ENCODE measurements at places on chromosomes 7 and 10.

DNA sequence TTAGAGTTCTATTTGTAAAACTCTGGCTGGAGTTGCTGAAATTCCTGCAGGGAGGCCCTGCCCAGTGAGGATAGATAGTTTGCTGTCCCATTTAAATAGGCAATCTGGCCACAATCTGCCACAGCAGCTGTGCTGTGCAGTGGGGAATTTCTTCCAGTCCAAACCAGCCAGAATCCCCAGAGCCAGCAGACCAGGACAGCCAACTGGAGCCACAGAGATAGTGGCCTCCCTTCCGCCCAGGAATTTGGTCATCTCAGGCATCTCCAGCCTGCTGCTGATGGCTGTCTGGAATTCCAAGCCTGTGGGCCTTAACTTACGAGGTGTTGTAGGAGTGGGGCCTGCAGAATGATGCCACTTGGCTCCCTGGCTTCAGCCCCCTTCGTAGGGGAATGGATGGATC lies 643.4 kb downstream of the DNAJB9 start:
- DNase-seq = no peak

DNA sequence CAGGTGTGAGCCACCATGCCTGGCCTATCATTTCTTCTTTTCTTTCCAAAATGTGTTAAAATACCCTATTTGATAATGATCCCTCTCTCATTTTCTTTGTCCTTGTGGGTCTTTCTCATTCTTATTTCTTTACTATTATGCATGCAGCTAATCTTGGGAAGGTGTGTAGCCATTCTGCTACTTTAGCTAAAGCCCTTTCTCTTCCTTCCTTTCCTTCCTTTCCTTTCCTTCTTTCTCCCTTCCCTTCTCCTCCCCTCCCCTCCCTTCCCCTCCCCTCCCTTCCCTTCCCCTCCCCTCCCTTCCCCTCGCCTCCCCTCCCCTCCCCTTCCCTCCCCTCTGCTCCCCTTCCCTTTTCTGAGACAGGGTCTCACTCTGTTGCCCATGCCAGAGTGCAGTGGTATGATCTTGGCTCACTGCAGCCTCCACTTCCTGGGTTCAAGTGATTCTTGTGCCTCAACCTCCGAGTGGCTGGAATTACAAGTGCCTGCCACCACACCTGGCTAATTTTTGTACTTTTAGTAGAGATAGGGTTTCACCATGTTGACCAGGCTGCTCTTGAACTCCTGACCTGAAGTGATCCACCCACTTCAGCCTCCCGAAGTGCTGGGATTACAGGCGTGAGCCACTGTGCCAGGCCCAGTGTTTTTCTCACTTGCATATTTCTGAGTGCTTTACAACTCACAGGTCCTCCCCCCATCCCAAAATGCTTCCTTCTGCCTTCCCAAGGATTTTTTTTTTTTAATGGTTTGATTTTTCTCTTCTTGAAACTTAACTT lies 42.3 kb downstream of the HIP1 start:
- DNase-seq = no peak

DNA sequence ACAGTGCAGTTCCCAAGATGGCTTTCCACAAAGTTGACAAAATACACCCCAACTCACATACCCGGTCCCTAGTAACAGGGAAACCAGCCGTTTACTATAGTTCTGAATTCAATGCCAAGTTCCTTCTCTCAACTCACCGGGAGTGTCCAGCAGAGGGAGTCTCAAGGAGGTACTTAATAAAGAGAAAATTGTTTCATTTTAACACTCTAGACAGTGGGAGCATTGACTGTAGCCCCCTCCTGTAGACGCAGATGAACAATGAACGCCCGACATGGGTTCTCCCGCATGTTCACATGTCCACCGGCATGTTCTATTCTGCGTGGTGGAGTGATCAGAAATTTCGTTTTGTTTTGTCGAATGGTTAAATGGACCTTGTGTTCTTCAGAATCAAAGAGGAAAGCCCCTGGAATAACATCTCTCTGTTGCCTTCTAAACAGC lies 1.9 kb downstream of the HIPK2 start:
- peak; percentile 28 for DNase-seq

DNA sequence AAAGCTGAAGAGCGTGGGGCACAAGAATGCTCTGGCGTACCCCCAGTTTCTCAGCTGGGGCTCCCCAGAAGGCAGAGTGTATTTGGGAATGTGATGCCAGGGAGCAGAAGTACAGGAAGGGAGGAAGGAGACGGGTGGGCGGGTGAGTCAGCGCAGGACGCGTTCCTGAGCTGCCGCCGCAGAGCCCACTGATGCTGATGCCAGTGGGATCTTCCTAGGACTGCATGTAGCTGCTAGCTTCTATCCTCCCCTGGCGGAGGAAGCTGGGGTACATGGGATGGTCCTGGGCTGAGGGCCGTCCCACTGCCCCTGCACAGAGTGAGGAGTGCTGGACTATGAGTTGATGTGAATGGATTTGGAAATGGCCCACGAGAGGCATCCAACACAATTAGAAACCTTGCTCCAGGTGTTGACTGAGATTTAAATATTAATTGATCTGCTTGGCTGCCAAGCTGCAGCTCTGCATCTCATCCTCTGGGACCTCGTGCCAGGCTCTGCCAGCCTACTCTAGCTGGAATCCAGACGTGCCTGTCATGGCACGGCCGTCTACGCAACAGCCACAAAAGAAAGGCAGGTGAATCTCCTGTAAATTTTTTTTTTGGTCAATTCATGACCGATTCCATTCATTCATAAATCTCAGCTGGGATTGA lies 66.2 kb upstream of the RHEB start:
- no peak for DNase-seq

DNA sequence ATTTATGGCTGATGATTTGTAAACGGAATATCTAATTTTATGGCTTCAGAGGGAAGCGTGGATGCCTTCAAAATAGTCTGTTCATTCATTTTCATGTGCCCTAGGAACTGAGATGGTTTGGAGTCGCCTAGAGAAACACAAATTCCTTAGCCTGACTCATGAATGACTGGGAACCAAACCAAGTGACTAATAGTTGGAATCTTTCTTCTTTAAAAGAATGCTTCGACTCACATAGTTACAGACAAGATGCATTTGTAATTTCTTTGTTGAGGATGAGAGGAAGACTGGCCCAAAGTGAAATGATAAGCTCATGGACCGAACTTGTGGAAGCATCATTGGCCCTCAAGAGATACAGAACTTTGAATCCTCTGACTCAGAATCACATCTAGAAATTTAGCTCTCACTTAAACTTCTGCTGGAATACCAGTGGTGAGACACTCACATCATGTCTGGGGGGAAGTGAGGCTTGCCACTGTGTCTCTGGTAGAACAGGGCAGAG lies 1107.2 kb downstream of the NRG3 start:
- DNase-seq = no peak

DNA sequence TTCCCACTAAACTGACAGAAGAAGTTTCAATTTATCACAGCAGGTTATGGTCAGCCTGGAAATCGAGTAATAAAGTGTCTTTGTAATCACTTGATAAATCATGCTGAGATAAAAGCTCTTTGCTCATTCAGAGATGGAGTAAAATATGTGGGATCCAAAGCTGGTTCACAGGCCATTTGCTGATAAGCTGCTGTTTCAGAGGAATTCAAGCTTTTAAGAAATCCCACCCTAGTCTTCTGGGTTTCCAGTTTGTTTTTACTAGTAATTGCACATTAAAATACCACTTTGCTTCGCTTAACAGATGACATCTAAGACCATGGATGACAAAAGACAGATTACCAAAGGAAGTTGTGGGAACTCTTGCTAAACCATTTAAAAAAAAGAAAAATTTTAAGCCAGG lies 37.4 kb upstream of the CDK6 start:
- DNase-seq = no peak

Data from activated CD8-positive, alpha-beta memory T cell treated with anti-CD3 and anti-CD28 coated beads for 4 hours (primary cell).